Kidney epithelial cell (primary cell): ENCODE measurements at places on chromosomes 3 and 15. TPM values are rescaled to one million over a fixed set of nuclear protein-coding genes. Genes with fewer than 3 reads are reported as not detected.

GRCh38 chr3:14620512-14620911 is 31.1 kb upstream of the CCDC174 start:
- no peak for DNase-seq

- DNase-seq = no peak
Measured at GRCh38 chr3:46926871-46927717, 49.5 kb downstream of the CCDC12 start.

The SLC22A13 gene
- 0.34 TPM in 1 of 2 replicates, not detected in the other for total RNA-seq

GRCh38 chr15:47987461-47987860 is 133.3 kb upstream of the SLC24A5 start:
- DNase-seq = no peak

GRCh38 chr3:55765398-55765797 is 278.3 kb upstream of the WNT5A start:
- no peak for DNase-seq

The NT5DC2 gene
- total RNA-seq = 192 and 223 TPM in 2 replicates

The CD200 gene
- total RNA-seq = 19.2 and 19.3 TPM in 2 replicates

DNA sequence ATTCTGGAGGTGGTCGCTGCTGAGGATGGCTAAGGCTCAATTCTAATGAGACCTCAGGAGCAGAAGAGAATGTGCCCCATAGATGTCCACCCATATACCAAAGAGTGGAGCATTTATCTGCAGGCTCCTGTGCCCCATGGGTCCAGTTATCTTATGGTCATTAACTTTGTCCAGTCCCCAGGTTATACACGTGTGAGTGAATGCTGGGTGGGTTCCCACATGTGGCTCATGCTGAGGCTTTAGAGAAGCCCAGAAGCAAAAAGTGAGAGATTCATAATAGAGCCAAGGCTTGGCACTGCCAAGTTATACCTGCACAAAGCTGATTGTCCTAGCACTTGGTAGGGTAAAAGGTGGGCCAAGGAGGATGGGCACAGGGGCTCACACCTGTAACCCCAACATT is 30.0 kb upstream of the MINAR1 start:
- DNase-seq = no peak

GRCh38 chr15:78880242-78880533 is 7.5 kb downstream of the MORF4L1 start:
- no peak for DNase-seq

GRCh38 chr3:45890405-45890804 is 4.1 kb downstream of the CCR9 start:
- no peak for DNase-seq

The WDR76 gene
- 2.1 and 4.5 TPM in 2 replicates for total RNA-seq

The LINGO1 gene
- total RNA-seq = 1.2 and 4.8 TPM in 2 replicates

- DNase-seq = no peak
Measured at GRCh38 chr3:177928172-177928873, 607.9 kb upstream of the KCNMB2 start.
